ENCODE measurements at places on chromosomes 16 and 17.

DNA sequence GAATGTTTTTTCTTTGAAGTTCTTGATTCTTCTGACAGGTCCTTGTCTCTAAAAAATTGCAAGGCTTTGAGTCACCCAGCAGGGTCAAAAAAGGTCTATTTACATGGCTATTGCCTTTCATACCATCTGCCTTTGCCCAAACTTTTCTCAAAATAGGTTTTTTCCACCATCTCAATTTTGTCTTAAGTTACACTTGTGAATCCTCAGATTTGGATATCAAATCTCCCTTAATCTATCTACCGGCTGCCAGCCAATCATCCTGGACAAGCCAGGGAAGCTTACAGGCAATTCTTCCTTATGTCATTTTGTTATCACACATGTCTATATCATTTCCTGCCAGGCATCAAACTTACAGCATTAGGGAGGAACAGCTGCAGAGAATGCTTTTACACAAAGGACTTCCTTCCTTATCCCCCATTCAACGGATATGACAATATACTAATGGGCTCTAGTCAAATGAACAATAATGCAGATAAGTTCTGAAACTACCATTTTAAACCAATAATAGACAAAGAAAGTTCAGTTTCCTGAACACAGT is 104.1 kb upstream of the CORO6 start:
- DNase-seq = no peak

GRCh38 chr17:30922235-30923030 is 688 bp downstream of the ADAP2 start:
- DNase-seq = peak; percentile 74

- DNase-seq = no peak
These were observed 199.8 kb downstream of the NPIPA7 start for GRCh38 chr16:16578701-16579100.

GRCh38 chr17:47621293-47622179 is 28.2 kb upstream of the KPNB1 start:
- DNase-seq = no peak

DNA sequence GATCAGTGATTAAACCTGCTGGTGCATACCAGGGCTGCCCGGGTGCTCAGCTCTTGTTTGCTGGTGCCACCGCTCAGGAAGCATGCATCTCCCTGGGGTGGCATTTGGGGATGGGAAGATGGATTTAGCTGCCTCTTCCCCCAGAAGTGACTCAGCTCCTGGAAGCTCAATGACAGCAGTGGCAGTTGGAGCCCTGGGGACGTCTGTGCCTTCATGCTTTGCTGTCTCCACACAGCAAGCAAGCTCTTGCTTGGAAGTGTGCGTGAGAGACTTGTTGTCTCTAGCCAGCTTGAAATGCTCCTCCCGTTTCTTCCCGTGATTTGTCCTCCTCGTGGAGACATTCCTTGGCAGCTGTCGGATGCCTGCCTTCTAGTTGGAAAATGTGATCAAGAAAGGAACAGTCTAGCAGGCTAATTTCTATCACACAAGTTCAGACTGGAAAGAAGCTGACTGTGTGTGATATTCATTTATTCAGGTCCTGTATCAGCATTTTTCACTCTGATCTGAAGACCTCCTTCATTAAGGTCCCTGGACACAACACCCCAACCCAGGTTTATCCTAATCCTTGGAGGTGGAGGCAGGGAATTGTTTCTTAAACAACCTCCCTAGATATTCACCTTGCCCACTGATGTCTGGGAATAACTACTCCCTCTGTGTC is 73.0 kb downstream of the BMERB1 start:
- DNase-seq = no peak

Measured in upper lobe of right lung (tissue), 1 donor.